ENCODE measurements at places on chromosomes 6 and 20.

- DNase-seq: no peak
Observed at GRCh38 chr20:36523341-36523740, 18.0 kb upstream of the MYL9 start.

DNA sequence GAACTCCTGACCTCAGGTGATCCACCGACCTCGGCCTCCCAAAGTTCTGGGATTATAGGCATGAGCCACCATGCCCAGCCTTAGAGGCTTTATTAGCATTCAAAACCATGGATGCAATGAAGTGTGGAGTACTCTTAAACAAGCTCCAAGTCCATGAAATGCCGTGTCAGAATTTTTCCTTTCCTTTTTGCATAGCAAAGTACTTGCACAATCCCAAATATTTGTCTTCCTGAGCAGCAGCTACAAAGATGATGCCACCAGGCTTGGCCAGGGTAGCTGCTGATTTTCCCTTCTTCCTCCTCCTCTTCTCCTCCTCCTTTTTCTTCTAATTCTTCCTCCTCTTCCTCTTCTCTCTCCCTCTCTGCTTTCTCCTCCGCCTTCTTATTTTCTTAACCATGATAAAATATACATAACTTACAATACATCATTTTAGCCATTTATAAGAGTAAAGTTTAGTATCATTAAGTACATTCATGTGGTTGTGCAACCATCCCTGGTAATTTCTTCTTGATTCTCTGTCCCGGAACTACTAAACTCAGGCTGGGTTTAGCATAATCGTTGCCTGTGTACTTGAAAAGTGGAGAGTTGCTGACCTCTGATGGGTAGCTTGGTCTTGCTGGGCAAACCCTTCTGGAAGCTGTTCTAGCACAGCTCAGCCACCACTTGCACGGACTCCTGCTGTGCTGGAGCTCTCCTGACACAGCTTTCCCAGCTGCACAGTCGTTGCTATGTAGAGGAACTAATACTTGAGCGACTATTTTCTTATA lies 20.3 kb downstream of the MUCL3 start:
- peak; percentile 9 for DNase-seq

DNA sequence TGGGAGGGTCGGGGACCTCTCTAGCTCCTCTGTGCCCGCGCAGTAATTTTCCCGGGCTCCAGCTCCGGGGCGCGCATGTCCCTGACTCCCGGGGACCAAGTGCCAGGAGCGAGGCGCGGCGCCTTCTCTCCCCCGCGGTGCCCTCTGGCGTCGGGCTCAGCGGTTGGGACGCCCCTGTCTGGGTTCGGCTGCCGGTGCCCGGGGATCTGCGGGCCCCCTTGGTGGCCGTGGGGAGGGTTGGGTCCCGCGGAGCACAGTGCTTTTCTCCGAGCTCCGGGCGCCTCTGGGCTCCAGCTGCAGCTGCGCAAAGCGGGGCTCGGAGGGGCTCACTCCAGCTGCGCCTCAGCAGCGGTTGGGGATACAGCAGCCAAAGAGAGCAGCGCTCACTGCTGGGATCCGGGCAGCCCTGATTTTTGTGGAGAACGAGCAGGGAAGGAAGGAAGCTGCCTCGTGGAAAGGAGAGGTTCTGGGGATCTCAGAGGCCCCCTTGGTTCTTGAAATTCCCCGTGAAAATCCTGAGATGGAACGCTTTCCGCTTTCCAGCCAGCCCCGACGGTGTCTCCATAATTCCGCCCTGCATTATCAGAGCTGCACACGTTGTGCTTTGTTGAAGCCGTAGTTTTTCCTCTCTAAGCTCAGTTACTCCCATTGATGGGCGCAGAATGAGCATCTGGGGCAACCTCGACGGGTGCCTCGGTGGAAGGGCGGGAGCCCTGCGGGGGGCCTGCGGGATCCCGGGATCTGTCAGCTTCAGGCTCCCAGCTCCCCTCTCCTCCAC lies 861 bp downstream of the PPP1R14C start:
- DNase-seq: no peak

DNA sequence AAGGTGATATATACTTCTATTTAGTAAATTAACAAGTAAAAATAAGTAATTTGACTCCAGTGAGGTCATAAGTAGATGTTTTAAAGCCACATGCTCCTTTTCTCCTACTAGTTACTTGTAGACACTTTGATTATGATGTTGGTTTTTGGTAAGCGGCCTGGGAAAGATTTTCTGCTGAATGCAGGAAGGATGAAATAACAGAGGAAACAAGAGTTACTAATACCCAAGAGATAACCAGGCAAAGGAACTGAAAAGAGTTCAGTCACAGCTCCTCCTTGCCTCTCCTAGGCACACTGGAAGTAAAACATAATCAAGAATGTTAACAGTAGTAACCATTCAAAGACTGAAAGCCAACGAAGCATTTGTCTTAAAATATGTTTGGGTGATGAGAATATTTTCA lies 203.3 kb downstream of the RNGTT start:
- no peak for DNase-seq

DNA sequence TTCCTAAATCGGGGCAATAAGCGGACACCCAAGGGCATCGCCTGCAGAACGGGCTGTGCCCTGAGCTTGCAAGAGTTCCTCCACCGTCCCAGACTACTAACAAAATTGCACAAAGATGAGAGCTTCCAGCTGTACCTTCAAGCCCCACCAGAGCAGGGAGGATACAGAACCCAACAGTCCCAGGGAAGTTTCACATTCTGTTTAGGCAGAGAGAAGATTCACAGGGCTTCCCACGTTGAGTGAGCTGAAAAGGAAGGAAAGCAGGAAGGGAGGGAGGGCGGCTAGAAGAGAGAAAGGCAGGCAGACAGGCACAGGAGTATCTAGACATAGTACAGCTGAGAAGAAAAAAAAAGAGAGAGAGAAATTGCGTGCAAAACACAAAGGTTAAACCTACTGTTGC lies 112.6 kb upstream of the AFDN start:
- no peak for DNase-seq

DNA sequence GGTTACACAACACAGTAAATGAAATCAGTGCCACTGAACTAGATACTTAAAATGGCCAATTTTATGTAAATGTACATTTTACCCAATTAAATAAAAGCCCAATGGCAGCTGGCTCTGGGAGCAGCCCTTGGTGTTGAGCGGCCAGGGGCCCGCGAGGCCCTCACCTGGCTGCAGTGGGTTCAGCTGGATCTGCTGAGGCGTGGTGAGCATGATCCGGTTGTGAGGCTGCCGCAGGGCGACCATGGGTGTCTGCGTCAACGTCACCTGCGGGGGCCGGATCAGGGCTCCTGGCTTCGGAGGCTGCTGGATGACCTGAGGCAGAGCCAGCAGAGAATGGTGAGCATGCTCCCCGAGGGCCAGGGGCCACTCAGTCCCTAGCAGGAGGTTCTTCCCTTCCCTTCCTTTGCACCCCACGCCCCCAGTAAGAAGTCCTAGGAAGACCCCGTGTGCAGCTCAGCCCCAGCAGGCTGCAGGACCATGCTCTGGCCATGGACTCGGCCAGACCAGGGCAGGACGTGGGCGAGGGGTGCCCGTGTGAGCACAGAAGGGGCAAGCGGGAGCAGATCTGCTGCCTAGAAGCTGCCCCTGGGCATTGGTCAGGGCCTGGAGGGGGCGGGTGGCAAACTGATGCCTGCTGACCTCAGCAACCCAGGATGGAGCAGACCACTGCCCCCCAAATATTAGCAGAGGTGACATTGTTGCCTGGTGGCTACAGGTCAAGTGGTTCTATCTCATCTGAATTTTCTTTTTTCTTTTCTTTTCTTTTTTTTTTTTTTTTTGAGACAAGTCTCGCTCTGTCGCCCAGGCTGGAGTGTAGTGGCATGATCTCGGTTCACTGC lies 61.9 kb downstream of the TAF4 start:
- DNase-seq: no peak

DNA sequence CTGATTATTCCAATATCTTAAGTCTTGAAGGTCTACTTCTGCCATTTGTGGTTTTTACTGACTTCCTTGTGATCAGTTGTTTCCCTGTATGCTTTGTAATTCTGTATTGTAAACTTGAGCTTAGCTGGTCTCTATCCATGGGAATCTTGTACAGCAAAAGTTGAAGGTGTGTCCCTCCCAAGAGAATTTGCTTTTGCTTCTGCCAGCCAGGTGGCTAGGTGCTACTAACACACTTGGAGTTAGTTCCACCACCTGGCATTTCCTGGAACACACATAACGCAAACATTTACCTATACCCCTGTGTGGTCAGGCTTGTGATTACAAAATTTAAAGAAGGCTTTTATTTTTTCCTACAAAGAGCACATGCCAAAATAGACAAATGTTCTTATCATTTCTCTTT lies 141.2 kb downstream of the GRM4 start:
- DNase-seq: no peak

DNA sequence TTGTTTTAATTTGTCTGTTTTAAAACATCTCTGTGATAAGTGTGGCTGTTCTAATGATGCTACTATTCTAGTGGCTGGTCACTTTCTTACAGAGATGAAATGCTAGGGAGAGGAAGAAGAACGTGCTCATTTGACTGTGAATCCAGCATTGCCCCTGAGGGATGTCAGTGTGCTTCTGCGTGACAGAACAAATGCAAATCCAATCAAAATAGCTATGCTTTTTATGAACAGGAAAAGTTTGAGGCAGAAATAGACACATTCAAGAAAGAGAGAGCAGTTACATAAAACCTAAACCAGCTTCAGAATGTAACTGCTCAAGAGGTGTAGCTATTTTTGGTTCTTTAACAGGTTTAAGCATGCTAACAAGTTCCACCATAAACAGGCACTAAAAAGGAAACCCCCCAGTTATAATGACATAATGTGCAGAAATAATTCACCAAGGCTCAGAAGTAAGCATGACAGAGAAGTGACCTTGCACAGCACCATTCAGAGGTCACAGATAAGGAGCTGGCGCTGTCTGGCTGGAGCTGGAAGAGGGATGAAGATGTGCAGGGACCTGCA lies 385.3 kb downstream of the EPM2A start:
- DNase-seq: no peak

DNA sequence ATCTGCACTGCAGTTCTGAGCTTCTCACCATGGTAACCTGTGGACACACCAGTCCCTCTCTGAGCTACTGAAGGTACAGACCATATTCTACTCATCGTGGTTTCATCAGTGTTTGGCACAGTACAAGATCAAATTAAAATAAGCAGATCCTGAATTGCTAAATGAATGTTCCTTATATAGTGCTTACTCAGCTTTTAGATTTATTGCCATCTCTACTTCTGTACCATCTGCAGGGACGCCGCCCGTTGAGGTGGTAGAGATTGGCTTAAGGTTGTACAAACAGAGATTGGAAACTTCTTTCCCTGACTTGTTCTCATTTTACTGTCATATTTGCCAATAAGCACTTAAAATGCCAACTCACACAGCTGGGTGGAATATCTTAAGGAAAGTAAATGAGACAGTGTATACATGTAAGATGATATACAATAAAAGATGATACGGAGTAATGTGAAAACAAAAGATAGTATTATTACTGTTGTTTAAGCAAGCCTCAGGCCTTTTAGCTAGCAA lies 223.4 kb upstream of the FOXQ1 start:
- no peak for DNase-seq

- DNase-seq: peak; percentile 23
Observed at GRCh38 chr6:11732036-11732631, 46.5 kb downstream of the ADTRP start.

- peak; percentile 84 for DNase-seq
Observed at GRCh38 chr20:57957411-57958049, 247.7 kb upstream of the PMEPA1 start.

GRCh38 chr6:152004036-152004566 lies 196.6 kb downstream of the ESR1 start:
- DNase-seq: peak; percentile 26

DNA sequence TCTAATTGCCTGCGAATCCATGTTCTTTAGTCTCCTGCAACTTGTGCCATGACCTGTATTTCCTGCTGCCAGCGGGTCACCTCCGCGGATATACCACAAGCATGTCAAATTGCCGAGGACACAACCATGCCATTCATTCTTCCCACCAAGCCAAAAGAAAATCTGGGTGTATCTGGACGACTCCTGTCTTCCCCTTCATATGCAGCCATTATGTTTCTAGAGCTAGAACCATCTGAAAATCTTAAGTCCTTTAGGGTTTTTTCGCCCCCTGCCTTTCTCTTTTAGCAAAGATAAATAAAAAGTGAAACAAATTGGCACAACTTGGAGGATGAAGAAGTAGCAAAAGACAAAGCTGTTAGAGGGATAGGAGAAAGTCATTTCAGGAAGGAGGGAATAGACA lies 242.6 kb downstream of the ARID1B start:
- DNase-seq: peak; percentile 39

DNA sequence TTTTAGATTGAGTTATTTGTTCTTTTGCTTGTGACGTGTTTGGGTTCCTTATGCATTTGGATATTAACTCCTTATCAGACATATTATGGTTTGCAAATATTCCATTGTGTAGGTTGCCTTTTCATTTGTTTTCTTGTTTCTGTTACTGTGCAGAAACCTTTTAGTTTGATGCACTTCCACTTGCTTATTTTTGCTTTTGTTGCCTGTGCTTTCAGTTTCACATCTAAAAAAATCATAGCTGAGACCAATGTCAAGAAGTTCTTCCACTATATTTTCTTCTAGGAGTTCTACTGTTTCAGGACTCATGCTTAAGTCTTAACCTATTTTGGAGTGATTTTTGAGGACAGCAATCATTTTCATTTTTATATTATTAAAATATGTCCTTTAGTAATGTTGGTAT lies 113.5 kb downstream of the EPM2A start:
- no peak for DNase-seq

DNA sequence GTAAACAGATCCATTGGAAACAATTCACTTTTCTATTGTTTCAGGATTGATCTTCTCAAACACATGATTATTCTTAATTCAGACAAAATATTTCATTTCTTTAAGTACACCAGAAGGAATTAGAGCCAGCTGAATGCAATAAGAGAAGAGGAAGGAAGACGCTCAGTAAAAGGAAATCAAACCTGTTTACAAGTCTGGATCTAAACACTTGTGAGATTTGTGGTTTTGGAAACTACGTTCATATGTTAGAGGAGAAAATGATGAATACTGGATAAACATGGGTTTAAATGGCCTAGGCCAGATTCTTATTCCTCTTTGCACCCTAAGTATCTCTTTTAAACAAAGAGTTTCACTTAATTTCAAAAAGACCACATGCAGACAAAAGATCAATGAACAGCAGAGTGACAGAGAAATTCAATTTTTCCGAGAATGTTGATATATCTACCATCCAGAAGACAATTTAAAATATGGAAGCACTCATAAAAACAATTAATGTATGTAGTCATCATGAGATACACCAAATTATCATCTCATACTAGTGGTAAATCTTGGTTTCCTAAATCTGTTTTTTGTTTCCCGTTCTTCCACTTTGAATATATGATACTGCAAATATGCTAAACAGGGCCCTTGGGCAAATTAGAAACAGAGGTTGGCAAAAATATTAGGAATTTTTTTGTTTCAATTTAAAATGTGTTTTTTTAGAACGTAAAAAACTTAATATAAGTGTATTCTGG lies 703.5 kb upstream of the CITED2 start:
- DNase-seq: no peak

Measured in EL (cell line).